ENCODE measurements at places on chromosomes 13 and 19. TPM values are rescaled to one million over a fixed set of nuclear protein-coding genes. Genes with fewer than 3 reads are reported as not detected.

GRCh38 chr19:991174-991931, 7.2 kb downstream of the WDR18 start:
- DNase-seq: peak; percentile 28

GRCh38 chr19:8213827-8214672, 4.9 kb downstream of the CERS4 start:
- DNase-seq: no peak

DNA sequence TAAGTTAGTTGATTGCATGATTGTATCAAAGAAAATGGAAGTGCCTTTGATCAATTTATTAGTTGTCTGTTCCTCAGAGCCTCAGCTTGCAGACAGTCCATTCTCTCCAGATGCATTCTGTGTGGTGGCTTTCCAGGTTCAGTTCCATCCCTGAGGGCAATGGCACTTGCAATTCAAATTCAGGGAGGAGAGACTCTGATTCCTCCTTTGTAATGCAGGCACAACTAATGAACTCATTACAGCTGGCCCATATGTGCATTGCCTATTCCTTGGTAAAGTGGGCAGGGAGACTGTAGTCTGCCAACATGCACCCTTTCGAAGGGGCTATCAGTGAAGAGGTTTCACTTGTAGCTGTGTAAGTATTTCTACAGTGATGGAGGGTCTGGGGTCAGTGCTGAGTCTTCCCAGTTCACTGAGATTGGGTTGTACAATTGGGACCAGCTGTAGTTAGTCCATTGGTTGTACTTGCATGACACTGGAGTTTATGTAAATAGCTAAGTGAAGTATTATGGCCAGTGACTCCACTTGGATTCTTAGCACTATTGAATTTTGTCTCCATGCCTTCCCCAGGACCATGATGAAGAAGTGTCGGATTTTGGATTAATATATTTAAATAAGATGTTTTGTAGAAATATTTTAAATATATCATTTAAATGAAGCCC, 401.7 kb downstream of the GPC6 start:
- DNase-seq: no peak

- peak; percentile 45 for DNase-seq
Measured at GRCh38 chr13:40664350-40665125, 1.9 kb downstream of the FOXO1 start.

The FGF14 gene
- 0.43 TPM for total RNA-seq

The HNRNPA1L2 gene
- total RNA-seq: 4.7 TPM

Data from neural progenitor cell (in vitro differentiated cells).